ENCODE measurements at places on chromosomes 1 and 21.
A peak's percentile ranks its signal among the peaks of the same experiment; 100 is the strongest.

GRCh38 chr1:223129229-223129901 is 13.7 kb downstream of the TLR5 start:
- DNase-seq, result peak; percentile 74

GRCh38 chr21:39094087-39094780 is 89.0 kb downstream of the PSMG1 start:
- DNase-seq, result no peak

DNA sequence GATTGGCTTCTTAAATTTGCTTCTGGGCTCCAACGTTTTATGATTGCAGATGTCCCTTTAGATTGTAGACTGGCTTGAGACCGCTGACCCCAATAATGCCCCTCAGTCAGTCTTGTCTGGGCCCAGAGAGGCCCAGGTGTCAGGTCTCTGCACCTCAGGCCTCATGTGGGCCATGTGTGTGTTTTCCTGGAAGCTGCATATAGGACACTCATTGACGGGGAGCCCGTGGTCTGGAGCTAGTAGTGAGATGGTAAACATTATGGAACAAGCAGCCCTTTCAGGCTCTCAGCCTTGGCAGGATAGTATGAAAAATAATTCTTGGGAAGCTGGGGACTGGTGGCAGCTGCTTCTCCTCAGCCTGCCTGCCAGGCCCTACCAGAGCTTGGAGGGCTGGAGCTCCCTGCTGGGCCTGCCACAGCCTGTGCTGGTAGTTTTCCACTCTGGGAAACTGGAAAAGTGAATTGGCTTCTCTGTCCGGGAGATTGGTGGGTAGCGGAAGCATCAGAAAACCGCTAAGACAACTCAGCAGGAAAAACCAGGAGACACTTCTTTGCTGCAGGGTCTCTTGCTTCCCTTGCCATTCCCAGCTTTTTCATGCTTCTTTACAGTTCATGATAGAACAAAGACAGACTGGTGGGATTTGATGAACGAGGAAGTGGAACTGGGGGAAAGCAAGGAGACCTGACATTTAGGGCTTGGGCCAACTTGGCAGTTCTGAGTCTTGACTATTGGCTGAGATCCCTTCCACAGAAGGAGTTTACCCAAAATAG is 57.8 kb upstream of the HSD17B7 start:
- DNase-seq, result peak; percentile 64

DNA sequence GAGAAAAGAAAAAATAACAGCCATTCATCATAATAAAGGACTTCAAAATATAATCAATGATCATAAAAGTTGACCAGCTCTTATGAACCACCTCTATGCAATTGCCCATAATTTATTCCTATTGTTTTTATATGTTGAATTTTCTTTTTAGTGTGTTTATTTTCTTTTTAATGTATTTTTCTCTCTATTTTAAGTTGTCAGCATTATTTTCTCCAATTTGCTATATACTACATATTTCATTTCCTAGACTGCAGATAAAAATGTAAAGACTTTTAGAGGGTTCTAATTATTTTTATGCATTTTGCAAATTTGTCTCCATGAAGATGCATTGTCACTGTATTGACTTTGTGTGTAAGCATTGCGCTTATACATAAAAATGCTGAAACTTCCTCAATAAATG is 58.4 kb downstream of the MROH9 start:
- DNase-seq, result no peak

DNA sequence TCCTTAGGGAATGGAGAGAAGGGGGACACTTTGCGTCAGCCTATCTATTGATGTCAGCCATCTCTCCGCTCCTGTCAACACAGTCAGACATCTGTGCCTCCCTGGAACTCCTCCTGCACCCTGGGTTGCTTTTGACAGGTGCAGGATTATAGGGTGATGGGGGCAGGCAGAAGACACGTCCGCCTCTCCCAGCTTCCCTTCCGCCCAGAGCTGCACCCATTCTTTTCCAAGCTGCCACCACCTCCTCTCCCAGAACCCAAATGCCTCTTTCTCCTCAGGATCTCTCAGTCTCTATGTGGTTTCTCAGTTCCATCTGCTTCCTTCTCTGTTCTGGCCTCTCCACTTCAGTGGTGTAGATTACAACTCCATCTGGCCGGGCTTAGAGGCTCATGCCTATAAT is 17.1 kb upstream of the KIF1B start:
- DNase-seq, result no peak

- no peak for DNase-seq
Measured at GRCh38 chr1:3889936-3890335, 10.1 kb downstream of the C1orf174 start.

DNA sequence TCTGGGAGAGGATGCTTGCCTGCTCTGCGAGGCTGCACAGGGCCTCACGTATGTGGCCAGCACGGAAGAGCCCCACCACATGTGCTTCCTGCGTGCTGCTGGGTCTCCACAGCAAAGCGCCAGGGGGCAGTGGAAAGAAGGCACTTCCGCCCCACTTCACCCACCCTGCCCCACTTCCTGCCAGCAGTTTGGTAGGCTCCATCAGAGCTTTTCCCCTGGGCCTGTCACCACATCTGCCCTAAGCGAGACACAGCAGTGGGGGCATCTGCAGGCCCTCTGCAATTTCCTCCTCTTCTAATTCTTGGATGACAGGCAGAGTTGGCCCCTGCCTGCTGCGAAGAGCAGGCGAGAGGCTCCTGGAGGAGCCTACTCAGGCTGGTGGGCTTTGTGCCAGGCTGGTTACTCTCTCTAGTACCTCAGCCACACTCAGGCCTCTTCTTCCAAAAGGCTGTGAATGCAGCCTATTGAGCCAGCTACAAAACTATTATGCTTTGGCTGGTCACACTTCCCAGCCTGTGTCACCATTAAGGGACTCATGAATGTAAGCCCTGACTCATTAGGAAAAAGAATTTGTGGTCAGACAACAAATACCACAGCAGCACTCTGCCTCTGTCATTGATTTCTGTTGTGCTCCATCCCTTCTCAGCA is 25.0 kb downstream of the CD244 start:
- peak; percentile 14 for DNase-seq

Data from lung (tissue), 17 donors.